ENCODE measurements at places on chromosomes 7 and 10.

DNA sequence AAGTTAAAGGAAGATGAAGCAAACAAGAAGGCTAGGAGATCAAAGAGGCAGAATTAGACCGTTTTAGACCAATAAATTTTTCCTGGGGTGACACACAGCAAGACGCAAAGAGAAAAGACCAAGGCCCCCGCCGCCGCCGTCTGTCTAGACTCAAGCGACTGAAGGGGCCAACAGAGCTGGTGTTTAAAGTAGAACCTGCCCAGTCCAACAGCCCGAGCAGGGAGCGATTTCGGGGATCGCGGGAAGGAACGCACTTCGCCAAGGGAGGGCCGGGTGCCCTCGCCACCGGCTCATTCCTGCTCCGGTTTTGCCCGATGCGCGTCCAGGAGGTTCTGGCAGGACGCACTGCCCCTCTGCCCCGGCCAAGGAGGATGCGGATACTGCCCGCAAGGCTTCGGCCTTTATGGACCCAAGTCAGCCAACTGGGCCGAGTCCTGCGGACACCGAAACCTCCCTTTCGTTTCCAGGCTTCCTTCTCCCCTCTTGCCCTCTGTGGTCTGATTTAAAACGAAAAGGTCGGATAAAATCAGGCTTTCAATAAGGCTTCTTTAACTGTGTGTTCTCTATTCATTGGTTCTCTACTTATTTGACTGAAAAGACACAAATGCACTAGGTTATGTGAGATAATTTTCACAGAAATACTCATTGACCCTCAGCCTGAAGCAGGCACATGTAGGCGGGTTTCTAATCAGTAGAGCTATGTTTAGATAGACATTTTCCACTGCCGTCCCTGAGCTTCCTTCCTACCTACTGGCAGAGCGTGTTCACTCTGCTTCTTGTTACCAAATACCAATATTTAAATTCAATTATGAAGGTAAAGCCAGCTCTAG, 2.2 kb upstream of the HOXA7 start:
- DNase-seq = no peak

DNA sequence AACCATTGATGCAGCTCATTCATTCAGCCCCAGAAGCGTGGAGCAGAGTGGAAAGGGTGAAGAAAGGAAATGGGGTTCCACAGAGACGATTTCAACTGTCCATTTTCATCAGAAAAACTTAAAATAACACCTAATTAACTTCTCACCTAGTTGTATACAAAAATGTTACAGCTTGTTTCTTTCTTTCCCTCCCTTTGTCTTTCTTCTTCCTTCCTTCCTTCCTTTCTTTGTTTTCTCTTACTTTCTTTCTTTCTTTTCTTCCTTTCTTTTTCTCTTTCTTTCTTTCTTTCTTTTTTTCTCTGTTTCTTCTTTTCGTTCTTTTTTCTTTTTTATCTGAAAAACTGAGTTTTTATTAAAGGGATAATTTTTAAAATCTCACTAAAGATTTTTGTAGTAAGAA, 105.9 kb upstream of the GNAI1 start:
- DNase-seq = no peak

DNA sequence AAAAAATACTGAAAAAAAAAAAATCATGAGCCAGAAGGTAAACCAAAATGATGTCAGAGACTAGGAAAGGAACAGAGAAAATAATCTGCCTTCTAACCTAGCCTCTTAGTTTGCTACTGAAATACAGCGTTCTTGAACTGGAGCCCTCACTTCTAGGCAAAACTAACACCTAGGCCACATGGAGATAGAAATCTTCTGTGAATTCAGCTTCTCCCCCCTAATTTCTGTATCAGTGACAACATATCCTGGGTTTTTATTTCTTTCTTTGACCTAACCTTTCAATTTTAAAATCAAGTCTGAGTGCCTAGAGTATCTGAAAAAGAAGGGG, 100.1 kb upstream of the GLCCI1 start:
- no peak for DNase-seq

DNA sequence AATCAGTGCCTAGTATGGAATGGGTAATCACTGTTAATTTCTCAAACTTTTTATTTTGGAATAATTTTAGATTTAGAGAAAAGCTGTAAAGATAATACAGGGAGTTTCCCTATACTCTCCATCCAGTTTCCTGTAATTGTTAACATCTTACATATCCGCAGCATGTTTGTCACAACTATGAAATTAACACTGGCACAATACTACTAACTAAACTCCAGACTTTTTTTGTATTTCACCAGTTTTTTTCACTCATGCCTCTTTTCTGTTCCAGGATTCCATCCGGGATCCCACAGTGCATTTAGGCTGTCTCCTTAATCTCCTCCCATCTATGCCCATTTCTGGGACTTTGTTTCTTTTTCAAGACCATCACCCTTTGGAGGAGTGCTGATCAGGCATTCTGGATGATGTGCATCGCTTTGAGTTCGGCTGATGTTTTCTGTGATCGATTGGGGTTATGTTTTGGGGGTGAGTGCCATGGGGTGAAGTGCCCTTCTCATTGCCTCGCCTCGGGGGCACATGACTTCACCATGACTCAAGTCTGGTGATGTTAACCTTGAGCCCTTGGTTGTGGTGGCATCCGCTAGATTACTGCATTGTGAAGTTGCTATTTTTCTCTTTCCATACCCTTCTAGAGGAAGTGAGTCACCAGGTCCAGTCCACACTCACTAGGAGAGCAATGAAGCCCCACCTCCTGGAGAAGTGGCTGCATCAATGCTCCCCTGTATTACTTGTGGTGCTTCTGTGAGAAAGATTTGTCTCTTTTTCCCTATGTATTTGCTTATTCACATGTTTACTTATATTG, 43.9 kb upstream of the GRB10 start:
- DNase-seq = no peak

GRCh38 chr10:96991313-96991841, 159.3 kb downstream of the LCOR start:
- DNase-seq = no peak

DNA sequence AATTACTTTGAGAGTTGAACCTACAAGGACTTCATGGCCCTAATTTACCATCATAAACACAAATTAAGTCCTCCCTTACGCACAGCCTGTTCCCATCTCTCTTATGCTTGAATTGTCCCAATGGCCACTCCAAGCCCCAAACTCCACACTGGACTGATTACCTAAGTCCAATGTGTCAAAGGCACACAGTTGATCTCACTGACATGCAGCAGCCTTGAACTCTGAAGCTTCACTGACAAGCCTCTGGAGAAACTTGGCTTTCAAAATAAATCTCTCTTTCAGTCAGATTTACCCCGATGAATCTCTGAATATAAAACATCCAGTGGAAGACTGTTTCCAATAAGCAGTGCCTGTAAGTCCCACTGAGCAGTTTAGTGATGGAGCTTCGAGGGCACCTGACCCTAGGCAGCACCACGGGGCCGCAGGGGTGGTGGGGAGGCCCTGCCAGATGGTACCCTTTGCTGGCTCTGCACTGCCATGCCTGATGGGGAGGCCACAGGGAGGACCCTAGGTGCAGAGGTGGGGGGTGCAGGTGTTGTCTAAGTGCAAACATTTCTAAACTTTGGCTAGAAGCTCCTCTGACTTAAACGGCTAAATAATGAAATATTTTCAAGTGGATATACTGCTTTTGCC, 3.3 kb upstream of the MAT1A start:
- no peak for DNase-seq

- DNase-seq = no peak
These were observed 45.6 kb upstream of the TAS2R16 start for GRCh38 chr7:123041101-123041500.

DNA sequence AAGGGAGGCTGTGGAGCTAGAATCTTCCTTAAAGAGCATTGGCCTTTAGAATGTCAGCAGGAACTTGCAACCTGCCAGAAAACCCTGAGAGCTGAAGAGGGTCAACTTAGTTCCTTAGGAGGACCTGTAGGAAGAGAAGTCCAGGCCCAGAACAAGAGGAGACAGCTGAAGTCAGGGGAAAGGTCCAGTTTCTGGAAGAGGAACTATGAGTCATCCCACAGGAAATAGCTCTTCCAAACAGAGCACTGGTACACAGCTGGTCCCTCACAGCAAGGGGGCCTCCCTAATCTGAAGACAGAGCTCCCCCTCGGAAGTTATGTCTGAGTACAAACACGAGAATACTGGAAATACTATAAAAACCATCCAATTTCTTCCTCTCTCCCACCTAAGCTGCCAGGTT, 98.9 kb downstream of the HERPUD2 start:
- no peak for DNase-seq

DNA sequence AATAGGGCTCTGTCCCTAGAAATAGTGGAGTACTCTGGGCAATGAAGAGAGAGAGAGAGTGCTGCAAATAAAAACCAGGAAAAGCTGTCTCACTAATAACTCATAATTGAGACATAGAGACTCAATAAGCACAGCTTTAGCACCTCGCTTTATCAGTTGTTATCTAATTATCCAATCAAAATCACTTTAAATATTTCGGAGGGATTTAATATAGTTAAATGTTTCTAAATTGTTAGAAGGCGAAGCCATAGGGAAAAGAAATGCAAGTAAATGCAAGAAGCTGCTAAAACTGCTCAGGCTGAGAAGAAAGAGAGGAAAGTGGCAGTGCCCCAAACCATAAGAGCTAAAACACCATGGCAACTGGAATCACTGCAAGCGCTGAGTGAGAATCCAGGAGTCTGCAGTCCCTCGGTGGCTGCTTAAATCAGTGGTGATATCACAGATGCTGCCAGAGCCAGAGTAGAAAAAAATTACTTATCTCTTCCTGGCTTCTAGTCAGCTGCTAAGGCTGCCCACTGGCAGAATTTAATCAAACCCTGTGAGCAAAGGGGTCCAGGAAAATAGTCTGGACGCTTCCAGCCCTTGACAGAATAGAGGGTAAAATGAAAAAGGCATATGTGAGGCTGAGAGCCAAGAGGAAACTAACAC, 150.4 kb upstream of the CHRM2 start:
- no peak for DNase-seq

GRCh38 chr10:129695671-129696070, 228.6 kb downstream of the MGMT start:
- no peak for DNase-seq

- DNase-seq = no peak
These were observed 92.8 kb upstream of the INSIG1 start for GRCh38 chr7:155204744-155205367.

GRCh38 chr10:132946311-132946710, 3.9 kb upstream of the CFAP46 start:
- no peak for DNase-seq

DNA sequence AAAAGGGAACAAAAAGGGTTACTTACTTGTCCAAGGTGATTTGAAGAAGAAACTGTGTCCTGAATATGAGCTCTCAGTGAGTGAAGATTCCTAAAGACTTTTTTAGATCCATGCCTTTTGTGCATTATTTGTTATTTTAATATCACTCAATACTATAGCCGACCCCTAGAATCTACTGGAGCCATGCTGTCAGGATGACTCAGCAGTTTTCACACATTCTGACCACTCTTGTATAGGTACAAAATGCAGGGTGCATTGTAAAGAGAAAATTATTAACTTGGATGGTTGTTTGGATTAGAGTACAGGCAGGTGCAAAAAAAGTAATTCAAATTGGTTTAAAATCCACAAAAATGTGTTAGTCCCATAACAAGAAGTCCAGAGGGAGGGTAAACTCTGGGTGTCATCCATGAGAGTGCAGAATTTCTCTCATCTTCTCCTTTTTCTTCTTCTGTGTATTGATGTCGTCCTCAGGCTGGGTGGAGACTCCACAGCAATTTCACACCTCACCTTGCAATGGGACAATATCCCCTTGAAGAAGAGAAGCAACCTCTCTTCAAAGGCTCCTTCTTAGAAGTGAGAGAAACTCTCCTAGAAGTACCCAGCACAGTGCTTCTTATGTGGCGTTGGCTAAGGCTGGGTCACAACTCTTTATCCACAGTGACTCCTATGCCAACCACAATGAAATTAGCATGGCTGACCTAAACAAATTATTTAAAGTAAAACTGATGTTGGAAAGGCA, 75.6 kb downstream of the AKR1C4 start:
- no peak for DNase-seq

GRCh38 chr7:137950967-137951366, 50.9 kb downstream of the CREB3L2 start:
- no peak for DNase-seq

DNA sequence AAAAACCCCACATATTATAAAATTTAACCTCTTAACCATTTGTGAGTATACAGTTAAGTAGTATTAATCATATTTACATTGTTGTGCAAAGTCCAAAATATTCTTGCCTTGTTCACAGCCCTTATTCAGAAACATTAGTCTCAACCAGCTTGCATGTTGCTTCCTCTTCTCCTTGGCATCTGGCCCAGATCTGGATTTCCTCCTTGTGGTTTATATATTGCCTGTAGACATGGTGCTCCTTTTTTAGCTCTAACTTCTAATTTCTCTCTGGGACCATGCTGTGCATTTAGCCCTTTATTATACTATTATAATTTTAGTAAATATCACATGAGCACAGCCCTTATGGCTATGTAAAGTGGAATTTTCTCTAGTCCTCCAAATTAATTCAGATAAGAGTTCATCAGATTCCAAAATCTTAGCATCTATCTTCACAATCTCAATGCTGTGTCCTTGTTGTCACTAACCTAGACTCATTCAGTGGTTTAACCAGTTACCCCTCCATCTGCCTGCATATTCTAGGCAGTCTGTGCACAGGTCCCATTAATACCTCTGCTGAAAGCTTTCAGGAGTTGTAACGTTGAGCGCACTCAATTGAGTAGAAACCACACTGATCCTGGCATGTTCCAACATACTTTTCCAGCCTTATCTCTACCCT, 7.9 kb downstream of the CPED1 start:
- peak; percentile 76 for DNase-seq

GRCh38 chr7:22565315-22565811, 65.4 kb upstream of the STEAP1B start:
- no peak for DNase-seq

GRCh38 chr7:129144095-129144833, at the start of gene TSPAN33:
TSS of gene TSPAN33 (plus strand) at chr7:129144707. CDS start at chr7:129144981, 274 bp downstream.
- no peak for DNase-seq

DNA sequence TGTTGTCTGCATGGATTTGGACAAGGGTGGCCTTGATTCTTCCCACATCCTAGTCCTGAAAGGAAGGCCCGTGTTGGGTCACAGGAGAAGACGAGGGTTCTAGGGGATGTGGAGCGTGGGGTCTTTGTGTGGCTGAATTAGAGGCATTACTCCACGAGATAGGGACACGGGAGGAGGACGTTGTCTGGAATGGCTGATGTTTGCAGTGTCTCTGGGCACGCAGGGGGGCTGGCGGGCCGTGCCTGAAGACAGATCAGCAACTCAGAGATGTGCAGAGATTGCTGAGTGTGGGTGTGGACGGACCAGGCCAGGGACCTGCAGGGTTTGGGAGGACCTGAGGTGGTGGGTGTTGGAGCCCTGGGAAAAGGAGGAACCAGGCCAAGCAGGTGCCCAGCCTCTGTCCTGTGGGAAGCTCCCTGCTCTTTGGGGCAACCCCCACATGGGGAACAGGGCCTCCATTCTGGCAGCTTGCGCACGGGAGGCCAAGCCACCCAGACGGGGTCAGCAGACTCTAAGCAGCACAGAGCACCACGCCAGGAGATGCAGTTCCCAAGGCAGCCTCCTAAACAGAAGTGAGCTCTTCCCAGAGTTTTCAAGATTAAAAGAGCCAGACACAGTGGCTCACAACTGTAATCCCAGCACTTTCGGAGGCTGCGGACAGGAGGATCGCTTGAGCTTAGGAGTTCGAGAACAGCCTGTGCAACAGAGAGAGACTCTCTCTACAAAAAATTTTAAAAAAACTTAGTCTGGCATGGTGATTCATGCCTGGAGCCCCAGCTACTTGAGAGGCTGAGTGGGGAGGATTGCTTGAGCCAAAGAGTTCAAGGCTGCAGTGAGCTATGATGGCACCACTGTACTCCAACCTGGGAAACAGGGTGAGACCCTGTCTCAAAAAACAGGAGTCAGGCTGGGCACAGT, 71.0 kb upstream of the GTF2I start:
- DNase-seq = no peak
